Articular chondrocyte of knee joint (primary cell): ENCODE measurements at places on chromosomes 2 and 18. TPM values are rescaled to one million over a fixed set of nuclear protein-coding genes. Genes with fewer than 3 reads are reported as not detected.

The RGPD6 gene
- total RNA-seq = 47.3 and 51.1 TPM in 2 replicates

The KCNK3 gene
- total RNA-seq = under 0.01 and 0.11 TPM in 2 replicates

The OTOF gene
- total RNA-seq = 0.13 and 0.22 TPM in 2 replicates

The RAMP1 gene
- 6.8 TPM in 2 replicates for total RNA-seq

The NOL4 gene
- total RNA-seq = not detected in 2 replicates

The ARHGEF33 gene
- 1.2 and 1.4 TPM in 2 replicates for total RNA-seq

The PCARE gene
- not detected in 2 replicates for total RNA-seq

The GAL3ST2 gene
- total RNA-seq = 0.26 TPM in 1 of 2 replicates, not detected in the other

The CROCC2 gene
- total RNA-seq = under 0.01 TPM in 2 replicates

The GRB14 gene
- 0.52 and 0.97 TPM in 2 replicates for total RNA-seq

The FKBP7 gene
- total RNA-seq = 48.2 and 49.1 TPM in 2 replicates

The SCG2 gene
- 5.4 and 6.8 TPM in 2 replicates for total RNA-seq

The MAPK4 gene
- not detected in 2 replicates for total RNA-seq

The RAB6C gene
- not detected in 2 replicates for total RNA-seq

The HOXD8 gene
- total RNA-seq = 9.2 and 10.2 TPM in 2 replicates

The TMEM17 gene
- 3.4 and 3.7 TPM in 2 replicates for total RNA-seq

The CCDC93 gene
- total RNA-seq = 32.0 and 36.1 TPM in 2 replicates

The LRRC30 gene
- total RNA-seq = not detected in 2 replicates

The PRSS56 gene
- total RNA-seq = not detected in 2 replicates
